Dermis blood vessel endothelial cell (primary cell): ENCODE measurements at places on chromosomes 6 and 20. TPM values are rescaled to one million over a fixed set of nuclear protein-coding genes. Genes with fewer than 3 reads are reported as not detected.

GRCh38 chr20:64093013-64093503, 8.9 kb upstream of the LKAAEAR1 start:
- DNase-seq = no peak

The SYS1 gene
- 23.3 and 26.2 TPM in 2 replicates for total RNA-seq

The MACROD2 gene
- 0.28 and 0.85 TPM in 2 replicates for total RNA-seq

The CD109 gene
- total RNA-seq = 25.2 and 36.3 TPM in 2 replicates

GRCh38 chr20:52179331-52180179, 12.0 kb downstream of the ZFP64 start:
- DNase-seq = no peak

DNA sequence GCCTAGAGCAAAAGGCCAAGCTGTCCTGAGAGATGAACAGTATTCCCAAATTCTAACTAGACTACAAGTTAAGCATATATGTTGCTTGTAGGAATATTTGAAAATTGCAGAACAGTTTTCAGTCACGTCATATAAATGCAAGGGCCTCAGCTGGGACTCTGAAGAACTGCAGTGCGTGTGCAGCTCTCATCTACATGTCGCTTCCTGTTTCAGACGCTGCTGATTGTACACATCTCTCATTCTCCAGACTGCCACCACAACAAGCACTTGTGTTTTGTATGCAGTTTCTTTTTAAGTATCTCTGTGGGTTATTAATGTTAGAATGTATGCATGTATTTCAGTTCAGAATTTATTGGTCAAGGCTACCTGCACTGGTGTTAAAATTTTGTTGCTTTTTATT, 119.7 kb downstream of the MAP3K4 start:
- no peak for DNase-seq

The C2 gene
- total RNA-seq = not detected in 2 replicates

GRCh38 chr6:15243910-15244619, 1.8 kb upstream of the JARID2 start:
- DNase-seq = no peak

The CTAGE9 gene
- total RNA-seq = not detected in 2 replicates

The TP53TG5 gene
- total RNA-seq = not detected in 2 replicates

The SLC35F1 gene
- total RNA-seq = not detected in 2 replicates

The TRIM31 gene
- not detected in 2 replicates for total RNA-seq

- no peak for DNase-seq
Measured at GRCh38 chr20:51596668-51597388, 54.3 kb upstream of the NFATC2 start.

DNA sequence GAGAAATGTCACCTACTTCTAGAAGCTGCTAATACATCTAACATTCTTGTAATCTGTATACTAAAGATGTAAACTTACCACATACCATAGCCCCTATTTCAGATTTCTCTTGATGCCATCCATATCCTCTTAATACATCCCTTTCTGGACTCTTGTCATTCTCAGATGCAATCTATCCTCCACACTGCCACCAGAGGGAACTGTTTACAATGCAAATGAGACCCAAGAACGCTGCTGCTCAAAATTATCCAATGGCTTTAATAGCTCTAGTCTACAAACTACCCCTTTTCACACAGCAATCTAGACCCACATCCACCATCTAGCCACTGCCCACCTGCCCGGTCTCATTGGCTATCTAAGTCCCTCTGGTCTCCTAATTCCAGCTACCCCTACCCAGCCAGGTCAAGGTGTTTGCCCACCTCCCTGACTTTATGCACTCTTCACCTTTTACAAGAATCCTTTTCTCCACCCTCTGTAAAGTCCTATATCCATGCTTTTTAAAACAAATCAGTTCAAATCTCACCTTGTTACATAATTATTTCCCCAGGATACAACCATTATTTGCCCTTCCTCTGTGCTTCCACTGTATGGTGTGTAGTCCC, 14.8 kb downstream of the FAXC start:
- DNase-seq = peak; percentile 82

DNA sequence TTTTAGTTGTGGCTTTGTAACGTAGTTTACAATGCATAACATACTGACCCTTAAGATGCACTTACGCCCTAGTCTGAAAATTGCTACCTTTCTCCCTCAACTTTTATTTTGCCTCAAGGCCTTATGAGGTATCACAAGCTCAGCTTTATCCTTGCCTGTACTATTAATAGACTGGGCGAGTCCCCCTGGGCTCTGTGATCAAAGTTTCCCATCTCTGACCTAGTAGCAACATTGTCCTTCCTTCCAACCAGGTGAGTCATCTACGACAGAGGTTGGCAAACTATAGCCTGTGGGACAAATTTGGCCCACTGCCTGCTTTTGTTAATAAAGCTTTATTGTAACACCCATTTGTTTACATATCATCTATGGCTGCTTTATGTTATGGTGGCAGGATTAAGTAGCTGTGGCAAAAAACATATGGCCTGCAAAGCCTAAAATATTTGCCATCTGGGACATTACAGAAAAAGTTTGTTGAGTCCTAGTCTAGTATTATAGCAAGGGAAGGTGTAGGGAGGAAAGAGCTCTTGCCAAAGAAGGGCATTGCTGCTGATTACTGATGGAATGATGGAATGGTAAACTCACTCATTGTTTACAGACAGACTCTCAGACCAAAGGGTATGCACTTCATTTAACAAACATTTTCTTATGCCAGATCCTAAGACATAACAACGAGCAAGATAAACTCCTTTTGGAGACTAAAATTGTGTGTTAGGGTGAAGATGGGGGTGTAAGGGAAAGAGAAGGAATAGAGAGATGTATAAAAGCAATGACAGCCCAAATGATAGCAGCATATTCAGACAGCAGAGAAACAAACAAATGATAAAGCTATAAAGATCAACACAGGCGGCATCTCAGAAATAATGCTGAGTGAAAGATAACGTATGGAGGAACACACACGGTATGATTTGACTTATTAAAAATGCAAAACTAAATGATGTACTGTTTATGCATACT, 74.2 kb downstream of the SLC22A23 start:
- DNase-seq = no peak

GRCh38 chr6:44697327-44697726, 309.8 kb downstream of the CDC5L start:
- no peak for DNase-seq

- DNase-seq = no peak
Measured at GRCh38 chr20:31570021-31570463, 35.0 kb upstream of the ID1 start.

- no peak for DNase-seq
Measured at GRCh38 chr6:123812621-123813020, 9.0 kb downstream of the NKAIN2 start.
